GM12878 (cell line): ENCODE measurements at places on chromosomes 7 and 10. TPM values are rescaled to one million over a fixed set of nuclear protein-coding genes. Genes with fewer than 3 reads are reported as not detected.

DNA sequence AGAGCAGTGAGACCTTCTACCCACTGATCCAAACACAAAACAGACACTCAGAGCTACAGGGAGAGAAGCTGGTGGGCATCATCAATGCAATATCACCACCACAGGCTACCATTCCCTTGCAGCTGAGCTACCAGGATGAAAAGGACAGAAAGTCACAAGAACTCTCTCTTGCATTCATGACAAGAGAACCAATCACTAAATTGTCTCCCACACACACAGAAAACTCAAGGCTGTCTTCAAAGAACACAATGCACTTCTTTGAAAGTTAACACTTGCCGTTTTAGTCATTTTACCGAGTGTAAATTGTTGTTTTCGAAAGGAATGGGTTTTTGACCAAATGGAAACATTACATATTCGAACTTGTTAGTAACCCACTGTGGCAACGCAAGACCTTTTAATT lies 626.6 kb downstream of the SORCS1 start:
- no peak for DNase-seq

GRCh38 chr7:100894860-100895700 lies 608 bp downstream of the ACHE start:
- DNase-seq: no peak

GRCh38 chr7:152587366-152587765 lies 88.6 kb downstream of the XRCC2 start:
- DNase-seq: no peak

GRCh38 chr10:2893991-2894390 lies 173.4 kb upstream of the PFKP start:
- no peak for DNase-seq

UPK3B gene
- total RNA-seq: 0.72 and 1.3 TPM in 2 replicates

GRCh38 chr10:77524281-77524711 lies 113.3 kb downstream of the KCNMA1 start:
- DNase-seq: no peak

- DNase-seq: no peak
Observed at GRCh38 chr10:73205081-73205480, 37.2 kb downstream of the FAM149B1 start.

GRCh38 chr10:88987243-88987725 lies 3.3 kb upstream of the FAS start:
- no peak for DNase-seq

- no peak for DNase-seq
Observed at GRCh38 chr10:63522995-63523394, 1.8 kb downstream of the REEP3 start.

DNA sequence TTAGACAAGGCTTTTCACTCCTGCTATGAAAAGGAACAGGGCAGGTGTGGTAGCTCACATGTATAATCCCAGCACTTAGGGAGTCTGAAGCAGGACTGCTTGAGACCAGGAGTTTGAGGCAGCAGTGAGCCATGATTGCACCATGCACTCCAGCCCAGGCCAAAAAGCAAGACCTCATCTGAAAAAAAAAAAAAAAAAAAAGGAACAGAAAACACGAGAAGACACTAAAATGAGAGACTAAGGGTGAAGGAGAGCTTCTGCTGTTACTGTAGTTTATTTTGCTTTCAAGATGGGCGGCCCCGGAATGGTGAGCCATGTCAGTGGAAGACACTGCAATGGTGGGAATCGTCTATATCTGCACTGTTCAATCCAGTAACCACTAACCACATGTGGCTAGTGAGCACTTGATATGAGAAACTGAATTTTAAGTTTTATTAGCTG lies 9.9 kb downstream of the PIP4K2A start:
- DNase-seq: no peak

GRCh38 chr7:15042285-15043065 lies 139.9 kb upstream of the DGKB start:
- DNase-seq: no peak

CALHM1 gene
- total RNA-seq: 0.31 and 0.40 TPM in 2 replicates

OPN4 gene
- not detected in 2 replicates for total RNA-seq

CAV2 gene
- 1.8 and 2.7 TPM in 2 replicates for total RNA-seq

DNA sequence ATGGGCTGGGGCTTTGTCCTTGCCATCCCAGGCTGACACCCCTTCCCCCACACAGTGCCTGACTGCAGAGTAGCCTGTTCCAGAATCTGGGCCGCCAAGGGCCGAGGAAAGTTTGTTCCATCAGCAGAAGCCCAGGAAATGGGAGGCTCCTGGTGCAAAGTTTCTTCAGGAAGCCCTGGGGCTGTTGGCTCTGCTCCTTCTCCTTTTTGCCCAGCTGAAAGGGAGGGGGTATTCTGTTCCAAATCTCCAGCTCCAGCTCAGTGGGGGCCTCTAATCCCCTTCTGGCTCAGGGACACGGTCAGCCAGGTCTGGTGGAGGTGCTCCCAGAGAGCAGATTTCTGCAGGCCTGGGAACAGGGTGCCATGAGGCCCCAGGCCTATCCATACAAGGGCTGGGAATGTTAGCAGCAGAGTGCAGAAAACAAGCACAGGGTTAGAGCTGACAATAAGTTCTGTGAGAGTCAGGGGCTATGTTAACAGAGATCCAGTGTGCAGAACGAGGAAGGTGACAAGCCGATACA lies 399.5 kb downstream of the RPS24 start:
- no peak for DNase-seq

GRCh38 chr10:6276356-6276755 lies 73.6 kb downstream of the PFKFB3 start:
- DNase-seq: no peak

ICA1 gene
- total RNA-seq: 2.9 and 3.0 TPM in 2 replicates

CALCR gene
- not detected in 2 replicates for total RNA-seq

ITPRID1 gene
- not detected in 2 replicates for total RNA-seq

DNA sequence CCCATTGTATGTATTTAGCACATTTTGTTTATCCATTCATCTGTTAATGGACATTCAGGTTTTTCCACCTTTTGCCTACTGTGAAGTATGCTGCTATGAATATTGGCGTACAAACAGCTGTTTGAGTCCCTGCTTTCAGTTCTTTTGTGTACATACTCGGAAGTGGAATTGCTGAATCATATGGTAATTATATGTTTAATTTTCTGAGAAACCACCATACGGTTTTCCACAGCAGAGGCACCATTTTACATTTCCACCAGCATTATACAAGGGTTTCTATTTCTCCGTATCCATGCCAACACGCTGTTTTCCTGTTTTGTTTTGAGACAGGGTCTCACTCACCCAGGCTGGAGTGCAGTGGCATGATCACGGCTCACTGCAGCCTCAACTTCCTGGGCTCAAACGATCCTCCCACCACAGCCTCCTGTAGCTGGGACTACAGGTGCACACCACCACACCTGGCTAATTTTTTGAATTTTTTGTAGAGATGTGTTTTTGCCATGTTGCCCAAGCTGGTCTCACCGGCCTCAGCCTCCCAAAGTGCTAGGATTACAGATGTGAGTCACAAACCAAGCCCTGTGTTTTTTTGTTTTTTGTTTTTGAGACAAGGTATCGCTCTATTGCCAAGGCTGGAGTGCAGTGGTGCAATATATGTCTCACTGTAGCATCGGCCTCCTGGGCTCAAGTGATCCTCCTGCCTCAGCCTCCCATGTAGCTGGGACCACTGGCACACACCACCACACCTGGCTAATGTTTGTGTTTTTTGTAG lies 22.1 kb upstream of the FBXW4 start:
- no peak for DNase-seq

HOXA3 gene
- total RNA-seq: 0.08 TPM in 1 of 2 replicates, not detected in the other

DNA sequence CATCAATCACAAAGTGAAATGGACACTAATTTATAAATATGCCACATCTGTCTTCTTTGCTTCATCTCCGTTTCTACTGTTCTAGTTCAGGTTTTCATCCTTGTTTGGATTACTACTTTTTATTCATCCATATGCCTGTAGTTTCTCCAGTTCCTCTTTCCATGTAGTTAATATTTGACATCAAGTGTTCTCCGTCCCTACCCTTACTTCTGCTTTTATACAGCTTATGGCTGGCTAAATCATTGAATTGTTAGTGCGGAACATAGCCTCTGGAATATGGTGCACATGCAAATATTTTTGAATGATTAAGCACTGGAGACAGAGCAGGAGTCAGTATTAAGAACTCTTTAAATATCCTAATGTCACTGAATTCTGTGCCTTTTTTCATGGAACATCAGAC lies 230.0 kb upstream of the PPP1R3A start:
- DNase-seq: no peak

GRCh38 chr7:135748770-135749169 lies at the start of gene FAM180A:
Gene FAM180A, minus strand, starts transcription at chr7:135748813. Its CDS starts 233 bp downstream, at chr7:135748580.
- DNase-seq: no peak

SRGN gene
- 658 and 735 TPM in 2 replicates for total RNA-seq

- DNase-seq: no peak
Observed at GRCh38 chr10:100100651-100101184, 19.0 kb upstream of the CPN1 start.

CALY gene
- total RNA-seq: not detected in 2 replicates

CYP2C19 gene
- 0.11 TPM in 1 of 2 replicates, not detected in the other for total RNA-seq
